Occipital lobe (tissue), 3 donors: ENCODE measurements at places on chromosomes 3 and 15.
A peak's percentile ranks its signal among the peaks of the same experiment; 100 is the strongest.

DNA sequence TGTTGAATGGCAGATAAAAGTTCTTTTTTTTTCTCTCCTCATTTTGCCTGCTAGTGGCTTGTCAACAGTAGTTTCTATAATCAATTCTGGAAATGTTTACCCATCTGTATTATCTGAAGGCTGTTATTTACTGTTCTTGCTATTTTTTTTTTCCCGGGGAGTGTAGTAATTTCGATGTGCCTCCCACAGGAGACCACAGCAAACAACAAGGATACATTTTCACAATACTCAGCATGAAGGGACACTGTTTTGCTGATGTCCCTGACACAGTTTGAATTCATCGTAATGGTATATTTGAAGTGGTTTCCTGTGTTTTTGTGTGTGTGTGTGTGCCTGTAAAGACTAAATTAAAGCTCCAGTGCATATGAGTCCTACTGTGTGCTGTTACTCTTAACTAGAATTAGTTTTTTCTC is 92.1 kb upstream of the ICE2 start:
- no peak for DNase-seq

DNA sequence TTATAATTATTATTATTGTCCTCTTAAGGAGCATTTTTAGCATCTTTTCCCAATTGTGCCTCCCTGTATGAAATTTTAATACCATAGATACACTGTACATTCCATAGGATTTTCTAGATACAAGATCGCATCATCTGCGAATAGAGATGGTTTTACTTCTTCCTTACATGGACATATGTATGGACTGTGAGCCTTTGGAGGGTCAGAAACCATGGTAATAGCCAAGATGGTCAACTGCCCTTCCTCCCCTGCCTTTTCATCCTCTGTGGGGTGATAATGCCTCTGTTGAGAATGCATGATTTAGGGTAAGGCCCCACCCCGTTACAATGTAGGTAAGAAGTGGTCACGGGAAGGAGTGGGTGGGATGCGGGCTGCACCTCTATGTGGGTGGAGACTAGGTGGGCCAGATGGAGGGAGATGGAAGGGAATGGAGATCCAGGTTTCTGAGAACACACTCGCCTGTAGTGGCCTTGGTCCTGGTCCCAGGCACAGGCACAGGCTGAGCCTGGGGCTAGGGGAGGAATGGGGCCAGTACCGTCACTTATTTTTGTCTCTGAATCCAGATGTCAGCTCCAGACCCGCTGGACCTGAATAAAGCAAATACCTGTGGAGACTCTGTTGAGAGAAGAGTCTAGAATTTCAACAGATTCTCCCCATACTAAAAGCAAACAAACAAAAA is 31.7 kb downstream of the GOLGA6A start:
- DNase-seq, result no peak

GRCh38 chr3:29478611-29479010 is 197.7 kb downstream of the RBMS3 start:
- DNase-seq, result no peak

DNA sequence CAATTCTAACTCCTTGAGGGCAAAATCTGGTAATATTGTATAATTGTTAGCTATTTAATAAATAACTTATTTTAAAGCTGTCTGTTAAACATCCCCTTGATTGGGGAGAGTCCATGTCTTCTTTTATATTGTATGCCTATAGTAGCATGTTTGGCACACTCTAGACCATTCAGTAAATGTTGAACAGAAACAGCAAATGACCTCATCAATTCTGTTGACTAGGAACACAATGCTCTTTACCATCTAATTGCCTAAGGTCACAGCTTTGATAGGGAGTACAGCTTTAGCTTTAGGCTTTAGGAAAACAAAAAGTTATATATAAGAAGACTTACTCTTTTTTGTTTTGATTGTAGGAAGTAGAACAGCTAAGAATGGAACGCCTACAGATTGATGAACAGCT is 27.0 kb downstream of the DNAJC19 start:
- no peak for DNase-seq

GRCh38 chr3:116030131-116030850 is 407.0 kb downstream of the GAP43 start:
- DNase-seq, result no peak

GRCh38 chr3:145024700-145025099 is 1053.1 kb downstream of the DIPK2A start:
- DNase-seq, result no peak

DNA sequence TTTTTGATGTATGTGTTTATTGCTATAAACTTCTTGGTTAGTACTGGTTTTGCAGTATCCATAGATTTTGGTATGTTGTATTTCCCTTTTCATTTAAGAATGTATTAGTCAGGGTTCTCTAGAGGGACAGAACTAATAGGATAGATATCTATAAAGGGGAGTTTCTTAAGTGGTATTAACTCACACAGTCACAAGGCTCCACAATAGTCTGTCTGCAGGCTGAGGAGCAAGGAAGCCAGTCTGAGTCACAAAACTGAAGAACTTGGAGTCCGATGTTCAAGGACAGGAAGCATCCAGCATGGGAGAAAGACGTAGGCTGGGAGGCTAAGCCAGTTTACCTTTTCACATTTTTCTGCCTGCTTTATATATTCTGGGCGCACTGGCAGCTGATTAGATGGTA is 8.4 kb downstream of the ARL6 start:
- DNase-seq, result no peak

GRCh38 chr15:43253431-43254403 is 13.0 kb downstream of the TGM5 start:
- DNase-seq, result no peak

GRCh38 chr3:150094150-150094933 is 123.6 kb upstream of the PFN2 start:
- no peak for DNase-seq

DNA sequence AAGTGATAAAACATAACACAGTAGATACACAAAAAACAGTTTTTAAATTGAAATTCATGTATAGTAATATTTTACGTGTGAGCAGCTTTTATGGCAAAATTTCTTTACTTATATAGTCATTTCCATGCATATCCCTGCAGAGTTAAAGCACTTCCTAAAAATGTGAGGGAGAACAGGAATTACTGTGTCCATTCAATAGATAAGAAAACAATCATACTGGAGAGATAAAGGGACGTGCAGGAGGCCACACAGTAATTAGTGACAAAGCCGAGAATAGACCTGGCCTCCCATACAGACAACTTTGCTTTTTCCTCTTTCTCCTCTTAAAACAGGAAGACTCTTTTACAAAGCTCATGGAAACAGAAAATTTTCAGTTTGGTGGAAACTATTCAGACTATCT is 247.5 kb downstream of the CDIN1 start:
- no peak for DNase-seq

GRCh38 chr15:64146041-64146440 is 5.5 kb upstream of the SNX22 start:
- DNase-seq, result no peak

DNA sequence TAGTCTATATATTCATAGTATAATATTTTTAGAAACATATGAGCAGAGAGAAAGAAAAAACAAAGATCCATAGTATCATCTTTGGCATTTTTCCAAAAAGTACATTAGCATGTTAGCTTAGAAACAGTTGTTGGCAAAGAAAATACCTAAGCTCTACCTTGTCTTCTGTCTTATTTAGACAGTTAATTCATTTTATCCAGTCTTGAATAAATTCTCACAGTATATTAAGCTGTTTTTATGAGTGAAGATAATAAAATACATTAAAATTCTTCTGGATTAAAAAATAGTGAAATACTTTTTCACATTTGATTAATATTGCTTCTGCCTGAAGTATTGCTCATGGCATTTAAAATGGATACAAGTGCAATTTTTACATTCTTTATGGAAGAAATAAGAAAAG is 145.2 kb downstream of the ZIC1 start:
- DNase-seq, result no peak

DNA sequence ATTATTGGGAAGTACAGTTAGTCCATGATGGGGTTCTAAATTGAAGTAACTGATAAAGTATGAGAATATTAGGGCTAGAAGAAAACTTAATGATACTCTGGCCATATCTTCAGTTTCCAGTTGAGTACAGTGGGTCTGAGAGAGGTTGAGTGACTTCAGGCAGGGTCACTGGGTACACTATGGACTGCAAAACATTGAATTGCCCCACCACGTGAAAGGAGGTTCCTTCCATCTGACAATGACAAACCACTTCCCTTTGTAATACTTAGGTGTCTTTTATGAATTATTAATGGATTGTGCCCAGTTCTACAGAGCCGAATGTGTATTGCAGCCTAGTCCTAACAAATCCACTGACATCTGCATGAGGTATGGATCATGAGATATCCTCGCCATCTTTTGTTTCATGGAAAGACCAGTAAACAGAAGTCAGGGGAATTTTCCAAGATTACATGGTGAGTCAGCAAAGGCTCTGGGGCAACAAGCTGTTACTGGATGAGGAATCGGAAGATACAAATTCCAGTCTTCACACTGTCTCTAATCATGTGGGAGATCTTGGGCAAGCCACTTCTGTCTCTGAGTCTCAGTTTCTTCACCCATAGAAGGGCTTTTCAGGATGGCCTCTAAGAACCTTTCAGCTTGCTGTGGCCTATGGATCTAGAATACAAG is 66.5 kb upstream of the BCL6 start:
- DNase-seq, result no peak

GRCh38 chr15:39084674-39085530 is 496.0 kb upstream of the THBS1 start:
- peak; percentile 16 for DNase-seq

- DNase-seq, result no peak
Measured at GRCh38 chr3:103968131-103968530, 1398.6 kb upstream of the ALCAM start.

- no peak for DNase-seq
Measured at GRCh38 chr3:168087539-168087938, 8.2 kb downstream of the GOLIM4 start.

DNA sequence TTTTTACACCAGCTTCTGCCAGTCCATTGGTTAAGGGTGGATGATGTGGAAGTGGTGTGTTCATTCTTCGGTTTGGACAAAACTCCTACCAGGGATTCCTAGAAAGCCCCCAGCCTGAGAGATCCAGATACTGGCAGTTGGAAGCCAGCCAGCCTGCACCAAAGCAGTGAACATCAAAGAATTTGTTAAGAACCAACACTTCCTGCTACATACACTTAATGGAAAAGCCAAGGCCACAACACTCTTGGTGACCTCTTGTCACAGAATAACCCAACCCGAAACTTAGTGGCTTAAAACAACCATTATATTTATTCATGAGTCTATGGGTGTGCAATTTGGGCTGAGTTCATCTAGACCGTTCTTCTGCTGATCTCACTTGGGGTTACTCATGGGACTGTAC is 42.9 kb upstream of the ADAMTS9 start:
- no peak for DNase-seq

DNA sequence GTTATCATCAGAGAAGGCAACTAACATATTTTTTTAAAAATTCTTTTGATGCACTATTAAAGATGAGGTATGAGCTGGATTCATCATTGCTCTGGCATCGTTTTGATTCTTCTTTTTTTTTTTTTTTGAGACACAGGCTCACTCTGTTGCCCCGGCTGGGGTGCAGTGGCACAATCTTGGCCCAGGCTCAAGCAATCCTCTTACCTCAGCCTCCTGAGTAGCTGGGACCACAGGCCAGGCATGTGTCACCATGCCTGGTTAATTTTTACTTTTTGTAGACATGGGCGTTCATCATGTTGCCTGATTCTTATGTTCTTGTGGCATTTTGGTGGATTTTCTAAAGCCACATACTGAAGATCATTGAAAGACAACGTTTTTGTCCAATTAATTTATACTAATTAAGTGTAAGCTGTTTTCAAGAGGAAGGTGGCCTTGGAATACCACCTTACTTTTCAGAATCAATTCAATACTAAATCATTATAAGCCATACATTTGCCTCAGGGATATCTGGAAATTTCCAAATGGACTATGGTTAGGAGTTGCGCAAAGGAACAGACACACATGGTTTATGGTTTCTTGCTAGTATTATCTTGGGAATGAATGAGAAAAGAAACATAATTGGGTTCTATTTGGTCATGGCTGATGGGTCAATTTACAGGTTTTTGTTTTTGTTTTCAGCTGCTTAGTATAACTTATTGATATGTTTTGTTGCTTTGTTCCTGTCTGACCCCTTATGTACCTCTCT is 22.8 kb downstream of the SLC28A2 start:
- DNase-seq, result no peak

DNA sequence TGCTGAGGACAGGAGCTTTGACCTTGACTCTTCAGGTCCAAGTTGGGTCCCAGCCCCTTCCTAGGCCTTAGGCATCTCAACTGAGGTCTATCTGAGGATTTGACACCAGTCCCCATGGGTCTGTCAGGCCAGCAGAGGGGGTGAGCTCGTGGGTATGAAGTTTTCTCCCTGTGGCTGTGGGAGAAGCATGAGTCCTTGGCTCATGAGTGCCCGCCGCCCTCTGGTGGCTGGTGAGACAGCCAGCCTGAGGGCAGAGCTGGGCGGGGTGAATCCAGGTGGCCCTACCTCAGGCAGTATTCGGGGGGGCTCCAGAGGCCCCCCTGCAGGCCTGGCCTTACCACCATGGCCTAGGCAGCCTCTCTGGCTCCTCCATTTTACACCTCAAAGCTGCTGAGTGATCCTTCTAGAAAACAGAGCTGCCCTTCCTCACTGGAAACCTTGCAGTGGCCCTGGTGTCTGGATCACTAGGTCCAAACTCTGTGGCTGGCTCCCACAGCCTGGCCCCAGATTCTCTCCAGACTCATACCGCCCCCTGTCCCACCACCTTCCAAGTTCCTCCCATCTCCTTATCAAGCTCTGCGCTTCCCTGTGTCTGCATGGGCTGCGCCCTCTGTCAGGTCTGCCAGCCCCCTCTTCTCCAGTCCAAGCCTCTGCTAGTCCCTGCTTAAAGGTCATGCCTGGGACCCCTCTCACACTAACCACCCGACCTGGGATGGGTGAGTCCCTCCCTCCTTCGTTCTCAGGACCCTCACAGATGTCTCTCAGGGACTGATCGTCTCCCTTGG is 16.1 kb downstream of the SH2D7 start:
- no peak for DNase-seq

DNA sequence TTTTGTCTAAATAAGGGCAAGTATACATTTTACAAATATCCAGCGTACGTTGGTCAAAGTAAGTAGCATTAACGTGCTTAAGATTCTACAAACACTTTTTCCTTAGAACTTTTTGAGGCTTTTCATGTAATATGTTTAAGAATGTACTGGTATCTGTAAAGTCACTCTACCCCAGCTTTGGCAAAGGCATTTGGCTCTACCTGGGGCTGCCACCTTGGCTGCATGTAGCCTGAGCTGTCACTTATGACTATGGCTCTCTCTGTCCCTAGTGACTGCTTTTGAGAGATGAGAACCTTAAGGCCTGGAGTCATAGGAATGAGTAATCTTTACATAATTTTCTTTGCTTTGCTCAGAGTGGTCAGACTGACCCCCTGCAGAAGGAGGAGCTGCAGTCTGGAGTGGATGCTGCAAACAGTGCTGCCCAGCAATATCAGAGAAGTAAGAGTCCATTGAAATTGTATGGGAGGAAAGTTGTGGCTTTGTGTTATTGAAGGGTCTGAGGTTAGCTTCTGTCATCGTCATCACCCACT is 61.2 kb downstream of the IQGAP1 start:
- no peak for DNase-seq

DNA sequence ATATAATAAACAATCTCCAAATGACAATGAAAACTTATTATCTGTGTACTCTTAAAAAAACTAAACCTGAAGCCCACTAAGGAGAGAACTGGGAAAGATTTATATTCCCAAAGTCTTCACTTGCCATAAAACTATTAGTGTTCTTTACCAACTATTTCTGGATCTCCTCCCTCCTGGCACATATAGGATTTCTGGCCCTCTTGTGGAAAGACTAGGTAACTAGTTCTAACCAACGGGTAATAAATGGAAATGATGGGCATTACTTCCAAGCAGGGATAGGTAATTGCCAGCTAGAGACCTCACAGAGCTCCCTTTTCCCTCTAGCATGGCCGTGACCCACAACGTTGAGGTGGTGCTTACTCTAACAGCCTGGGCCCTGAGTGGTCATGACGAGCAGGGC is 110.1 kb downstream of the DNAH12 start:
- DNase-seq, result no peak

GRCh38 chr15:64267331-64267973 is 88.5 kb downstream of the CSNK1G1 start:
- DNase-seq, result no peak
